NCI-H1417 (cell line): ENCODE measurements at places on chromosomes 11 and 22.

GRCh38 chr22:40309631-40310030, 36.7 kb upstream of the ADSL start:
- no peak for DNase-seq

DNA sequence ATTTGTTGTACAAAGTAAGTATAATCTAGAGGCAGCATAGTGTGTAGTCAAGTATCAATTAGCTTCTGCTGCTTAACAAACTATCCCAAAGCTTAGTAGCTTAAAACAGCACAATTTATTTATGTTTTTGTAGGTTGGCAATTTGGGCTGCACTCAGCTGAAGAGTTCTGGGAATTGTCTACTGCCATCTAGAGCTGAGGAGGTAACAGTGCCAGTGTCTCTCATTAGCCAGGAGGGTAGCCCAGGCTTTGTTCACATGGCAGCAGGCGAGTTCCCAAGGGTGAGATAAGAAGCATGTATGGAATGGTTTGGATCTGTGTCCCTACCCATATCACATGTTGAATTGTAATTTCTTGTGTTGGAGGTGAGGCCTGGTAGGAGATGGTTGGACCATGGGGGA, 45.8 kb upstream of the SLN start:
- DNase-seq = no peak

GRCh38 chr11:27456140-27456794, 16.3 kb downstream of the LGR4 start:
- no peak for DNase-seq

DNA sequence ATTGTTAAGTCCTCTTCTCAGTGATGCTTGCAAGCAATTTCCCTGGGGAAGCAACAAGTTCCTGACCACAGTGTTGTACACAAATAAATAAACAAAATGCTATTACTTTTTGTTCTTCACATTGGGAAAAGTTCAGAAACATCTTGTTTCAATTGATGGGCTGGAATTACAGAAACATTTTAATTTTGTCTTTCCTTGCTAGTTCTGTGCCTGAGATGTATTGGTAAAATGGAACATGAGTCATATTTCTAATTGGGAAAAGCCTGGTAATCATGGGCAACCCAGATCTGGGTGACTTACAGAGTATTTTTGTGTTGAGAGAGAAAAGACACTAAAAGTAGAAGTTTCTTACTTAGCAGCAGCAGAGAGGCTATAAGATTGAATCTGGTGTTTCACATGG, 576 bp upstream of the BLID start:
- DNase-seq = no peak

DNA sequence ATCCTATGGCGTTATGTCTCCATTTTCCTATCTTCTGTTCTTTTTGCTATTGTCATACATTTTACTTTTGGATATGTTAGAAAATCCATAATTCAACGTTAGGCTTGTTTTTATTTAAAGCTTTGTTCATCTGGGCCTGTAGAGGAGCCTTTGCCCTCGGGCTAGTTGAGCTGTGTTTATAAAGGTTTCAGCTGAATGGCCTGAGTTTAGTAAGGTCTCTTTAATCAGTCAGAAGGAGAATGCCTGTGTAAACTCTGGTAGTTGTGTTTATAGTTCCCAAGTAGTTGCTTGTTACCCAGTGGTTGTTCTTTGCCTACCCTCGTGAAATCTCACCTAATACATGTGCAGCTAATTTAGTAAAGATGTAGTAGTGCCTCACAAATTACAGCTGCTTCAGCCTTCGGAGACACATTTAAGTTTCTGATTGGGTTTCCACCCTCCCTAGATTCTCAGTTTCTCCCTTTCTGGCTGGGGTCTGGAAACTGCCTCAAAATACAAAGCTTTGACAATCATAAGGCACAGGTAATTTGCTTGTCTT, 33.1 kb downstream of the MTMR3 start:
- peak; percentile 2 for DNase-seq
